Bronchus fibroblast of lung (primary cell): ENCODE measurements at places on chromosomes 4 and X. TPM values are rescaled to one million over a fixed set of nuclear protein-coding genes. Genes with fewer than 3 reads are reported as not detected.

The CLTRN gene
- total RNA-seq = 0.15 TPM in 1 of 2 replicates, not detected in the other

The UGT2A1 gene
- not detected in 2 replicates for total RNA-seq

The MAGEB10 gene
- total RNA-seq = not detected in 2 replicates

The CDX4 gene
- total RNA-seq = not detected in 2 replicates

The ARFIP1 gene
- total RNA-seq = 20.5 and 28.4 TPM in 2 replicates

The CT45A1 gene
- not detected in 2 replicates for total RNA-seq

The KLKB1 gene
- not detected in 2 replicates for total RNA-seq

The DAPP1 gene
- not detected in 2 replicates for total RNA-seq

The TCEAL1 gene
- total RNA-seq = 10.3 and 20.0 TPM in 2 replicates

The SMIM31 gene
- not detected in 2 replicates for total RNA-seq

The FGF16 gene
- 0.15 TPM in 1 of 2 replicates, not detected in the other for total RNA-seq

The DDIT4L gene
- 1.0 and 1.3 TPM in 2 replicates for total RNA-seq

The PTCHD1 gene
- total RNA-seq = not detected in 2 replicates

The CTAG2 gene
- 2.4 and 2.7 TPM in 2 replicates for total RNA-seq

The SPOCK3 gene
- total RNA-seq = 0.17 and 1.0 TPM in 2 replicates

The CRMP1 gene
- total RNA-seq = 2.1 and 2.5 TPM in 2 replicates

The ARX gene
- not detected in 2 replicates for total RNA-seq
